ENCODE measurements at places on chromosomes 1 and 21.

GRCh38 chr1:39491146-39491921, at the start of gene BMP8A:
TSS of gene BMP8A (plus strand) at chr1:39491636. CDS start at chr1:39491992, 356 bp downstream.
- no peak for DNase-seq

DNA sequence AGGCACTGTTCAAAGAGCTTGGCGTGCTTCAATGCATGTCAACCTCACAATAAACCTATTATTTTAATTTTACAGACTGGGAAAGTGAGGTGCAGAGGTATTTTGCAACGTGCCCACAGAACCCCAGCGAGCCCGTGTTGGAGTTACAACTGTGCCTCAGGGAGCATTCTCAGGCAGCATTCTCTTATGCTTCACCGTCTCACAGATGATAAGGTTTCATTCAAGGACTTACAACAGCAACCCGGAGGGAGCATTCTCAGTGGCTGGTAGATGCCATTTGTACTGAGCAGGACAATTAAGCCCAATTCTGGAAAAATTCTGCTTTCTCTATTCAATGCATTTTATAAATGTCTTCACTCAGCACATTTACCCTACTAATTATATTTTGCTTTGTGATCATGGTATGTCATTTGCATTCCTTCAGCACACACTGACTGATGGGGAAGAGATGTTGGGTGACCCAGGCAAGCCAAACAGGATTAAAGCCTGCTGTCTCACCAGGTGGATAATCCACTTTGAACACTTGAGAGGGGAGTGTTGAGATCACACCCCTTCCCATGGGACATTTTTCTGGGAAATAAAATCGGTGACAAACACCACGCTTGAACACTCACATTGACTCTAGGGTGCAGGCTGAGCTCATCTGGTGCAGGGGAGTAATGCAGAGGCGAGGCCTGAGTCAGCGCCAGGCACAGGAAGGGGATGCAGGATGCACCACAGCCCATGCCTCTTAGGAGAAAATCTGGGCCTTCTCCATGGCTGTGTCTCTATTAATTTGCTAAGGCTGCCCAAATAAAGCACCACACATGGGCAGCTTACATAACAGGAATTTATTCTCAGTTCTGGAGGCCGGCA, 113.9 kb downstream of the CLIC6 start:
- DNase-seq: no peak

- no peak for DNase-seq
Observed at GRCh38 chr1:160284220-160284781, 632 bp downstream of the PEX19 start.

GRCh38 chr1:200918006-200918405, 23.3 kb downstream of the INAVA start:
- no peak for DNase-seq

- no peak for DNase-seq
Observed at GRCh38 chr21:33058527-33058926, 11.4 kb upstream of the OLIG1 start.

GRCh38 chr1:42240966-42241755, 76.6 kb upstream of the GUCA2A start:
- no peak for DNase-seq

DNA sequence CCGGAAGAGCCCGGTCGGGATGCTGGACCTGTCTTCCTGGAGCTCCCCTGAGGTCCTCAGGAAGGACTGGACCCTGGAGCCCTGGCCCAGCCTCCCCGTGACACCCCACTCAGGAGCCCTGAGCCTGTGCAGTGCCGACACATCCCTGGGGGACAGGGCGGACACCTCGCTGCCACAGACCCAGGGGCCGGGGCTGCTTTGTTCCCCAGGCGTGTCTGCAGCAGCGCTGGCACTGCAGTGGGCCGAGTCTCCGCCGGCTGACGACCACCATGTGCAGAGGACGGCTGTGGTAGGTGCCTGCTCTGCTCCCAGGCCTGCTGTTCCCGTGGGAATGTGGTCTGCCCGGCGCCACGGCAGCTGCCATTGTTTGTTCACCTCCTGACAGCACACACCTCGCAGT, 42.1 kb upstream of the DIP2A start:
- DNase-seq: no peak

GRCh38 chr1:6267686-6268322, 6.9 kb upstream of the GPR153 start:
- DNase-seq: no peak

GRCh38 chr1:68178821-68179490, 53.4 kb downstream of the WLS start:
- no peak for DNase-seq

- no peak for DNase-seq
Observed at GRCh38 chr1:39230261-39231190, 26.0 kb downstream of the MACF1 start.

DNA sequence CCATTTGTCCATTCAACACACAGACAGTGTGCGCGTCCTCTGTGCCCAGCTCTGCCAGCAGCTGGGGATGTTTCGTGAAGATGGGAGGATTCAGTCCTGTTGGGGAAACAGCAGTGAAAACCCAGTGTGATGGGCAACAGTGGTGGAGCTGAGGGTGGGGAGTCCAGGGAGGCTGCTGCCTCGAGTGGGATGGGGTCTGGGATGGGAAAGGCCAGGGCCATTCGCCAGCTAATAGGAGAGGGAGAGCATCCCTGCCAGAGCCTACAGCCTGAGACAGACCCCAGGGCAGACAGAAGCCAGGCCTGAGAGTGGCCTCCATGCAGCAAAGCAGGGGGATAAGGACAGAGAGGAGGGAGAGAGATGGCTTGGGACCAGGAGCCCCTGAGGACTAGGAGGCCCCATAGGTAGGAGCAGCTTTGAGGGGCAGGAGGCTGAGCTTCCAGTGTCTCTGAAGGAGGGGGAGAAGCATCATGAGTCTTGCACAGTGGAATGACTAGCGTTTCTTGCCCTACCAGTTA, 252.6 kb downstream of the NPHP4 start:
- DNase-seq: no peak

DNA sequence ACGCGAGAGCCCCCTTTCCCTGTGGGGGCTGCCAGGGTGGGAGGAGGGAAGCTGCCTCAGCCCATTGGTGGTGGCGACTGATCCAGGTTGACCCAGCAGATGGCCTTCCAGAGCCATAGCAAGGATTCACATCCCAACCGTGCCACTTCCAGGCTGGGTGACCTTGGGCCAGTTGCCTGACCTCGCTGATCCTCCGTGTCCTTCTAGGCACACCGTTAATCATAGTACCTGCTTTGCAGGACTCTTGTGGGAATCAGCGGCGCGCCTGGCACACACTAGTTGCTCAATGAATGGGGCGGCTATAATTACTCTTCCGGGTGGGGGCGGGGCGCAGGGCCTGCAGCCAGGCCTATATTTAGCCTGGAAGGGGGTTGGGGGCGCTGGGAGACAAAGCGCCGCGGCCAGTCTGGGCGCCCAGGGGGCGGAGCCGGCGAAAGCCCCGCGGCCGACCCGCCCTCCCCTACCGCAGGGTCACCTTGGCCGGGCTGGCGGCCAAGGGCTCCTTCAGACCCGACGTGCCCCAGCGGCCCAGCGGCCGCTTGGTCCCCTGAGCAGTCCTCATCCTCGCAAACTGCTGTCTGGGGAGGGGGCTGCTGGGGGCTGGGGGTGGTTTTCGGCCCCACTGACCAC, 5.1 kb downstream of the HSPB7 start:
- DNase-seq: no peak

DNA sequence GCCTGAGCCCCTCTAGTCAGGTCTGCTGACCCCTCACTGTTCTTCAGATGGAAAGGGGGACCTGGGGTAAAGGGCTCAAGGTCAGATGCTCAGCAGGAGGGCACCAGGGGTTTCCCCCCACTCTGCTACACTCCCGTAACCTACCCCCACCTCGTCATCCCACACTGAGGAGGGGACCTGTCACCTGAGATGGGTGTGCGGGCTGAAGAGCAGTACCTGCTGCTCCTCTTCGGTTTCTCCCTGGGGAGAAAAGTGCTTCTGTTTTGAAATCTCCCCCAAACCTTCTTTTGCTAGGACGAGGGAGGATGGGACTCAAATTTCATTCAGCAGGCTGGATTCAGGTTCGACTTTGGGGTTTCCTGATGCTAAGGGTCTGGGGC, 65.2 kb downstream of the SYT2 start:
- no peak for DNase-seq

GRCh38 chr1:160706526-160707235, 4.9 kb downstream of the CD48 start:
- DNase-seq: no peak

- DNase-seq: no peak
Observed at GRCh38 chr1:24673341-24673740, 30.2 kb downstream of the SRRM1 start.

DNA sequence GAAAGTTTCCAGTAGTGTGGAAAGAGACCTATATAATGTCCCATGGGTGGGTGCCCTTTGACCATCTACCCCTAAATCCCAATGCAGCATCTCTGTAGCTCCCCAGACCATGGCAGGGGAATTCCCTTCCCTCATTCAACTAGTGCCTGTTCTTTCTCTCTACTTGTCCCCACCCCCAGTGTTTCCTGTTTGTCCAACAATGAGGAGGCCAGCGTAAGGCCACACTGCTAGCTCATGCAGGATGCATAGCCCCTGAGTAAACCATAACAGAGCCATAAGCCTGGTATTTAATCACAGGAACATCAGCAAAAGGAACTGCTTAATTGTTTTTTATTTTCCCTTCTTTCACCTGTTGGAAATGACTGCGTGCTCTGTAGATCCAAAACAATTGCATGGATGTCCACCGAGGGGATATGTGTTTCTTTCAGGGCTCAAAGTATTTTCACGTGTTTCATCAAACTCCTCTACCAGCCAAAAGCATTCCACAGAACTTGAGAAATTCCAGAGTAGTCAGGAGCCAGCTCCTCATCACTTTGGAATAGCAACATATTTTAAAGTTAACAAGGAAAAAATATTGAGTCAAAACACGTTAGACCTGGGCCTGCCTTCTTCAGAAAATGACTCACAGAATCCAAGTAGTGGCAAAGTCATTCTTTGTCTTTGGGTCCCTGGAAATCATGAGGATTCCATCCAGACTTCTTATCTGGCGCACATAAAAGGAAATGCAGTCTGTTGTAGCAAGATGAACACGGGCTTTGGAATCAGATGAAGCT, 162.5 kb upstream of the SGIP1 start:
- DNase-seq: no peak

- no peak for DNase-seq
Observed at GRCh38 chr1:200724064-200724463, 14.6 kb upstream of the CAMSAP2 start.

DNA sequence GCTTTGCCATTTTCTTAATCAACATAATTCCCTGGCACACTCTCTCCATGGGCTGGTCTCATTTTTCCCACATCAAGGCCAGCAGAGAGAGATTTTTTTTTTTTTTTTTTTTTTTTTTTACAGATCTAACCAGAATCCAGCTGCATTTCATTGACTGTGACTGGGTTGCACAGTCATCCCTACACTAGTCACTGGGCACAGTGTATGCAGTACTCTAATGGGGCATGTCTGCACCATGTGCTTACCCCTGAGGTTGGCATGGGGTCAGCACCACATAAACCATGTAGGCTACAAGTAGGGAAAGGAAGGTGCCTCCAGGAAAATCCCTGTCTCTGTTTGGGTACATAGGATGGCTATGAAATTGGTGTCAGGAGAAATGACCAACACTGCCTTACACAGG, 64.1 kb upstream of the LRP8 start:
- no peak for DNase-seq

DNA sequence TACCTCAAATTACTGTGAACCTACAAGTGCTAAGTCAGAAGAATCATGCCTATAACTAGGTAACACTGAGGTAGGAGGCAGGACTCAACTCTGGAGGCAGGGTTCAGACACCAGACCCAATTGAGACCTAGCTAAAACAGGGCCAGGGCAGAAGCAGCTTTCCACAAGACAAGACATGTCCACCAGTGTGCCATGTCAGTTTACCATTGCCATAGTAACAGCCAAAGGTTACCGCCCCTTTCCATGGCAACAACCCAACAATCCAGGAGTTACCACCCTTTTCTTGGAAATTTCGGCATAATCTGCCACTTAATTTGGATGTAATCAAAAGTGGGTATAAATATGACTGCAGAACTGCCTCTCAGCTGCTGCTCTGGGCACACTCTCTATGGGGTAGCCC, 432.3 kb downstream of the DPYD start:
- no peak for DNase-seq

DNA sequence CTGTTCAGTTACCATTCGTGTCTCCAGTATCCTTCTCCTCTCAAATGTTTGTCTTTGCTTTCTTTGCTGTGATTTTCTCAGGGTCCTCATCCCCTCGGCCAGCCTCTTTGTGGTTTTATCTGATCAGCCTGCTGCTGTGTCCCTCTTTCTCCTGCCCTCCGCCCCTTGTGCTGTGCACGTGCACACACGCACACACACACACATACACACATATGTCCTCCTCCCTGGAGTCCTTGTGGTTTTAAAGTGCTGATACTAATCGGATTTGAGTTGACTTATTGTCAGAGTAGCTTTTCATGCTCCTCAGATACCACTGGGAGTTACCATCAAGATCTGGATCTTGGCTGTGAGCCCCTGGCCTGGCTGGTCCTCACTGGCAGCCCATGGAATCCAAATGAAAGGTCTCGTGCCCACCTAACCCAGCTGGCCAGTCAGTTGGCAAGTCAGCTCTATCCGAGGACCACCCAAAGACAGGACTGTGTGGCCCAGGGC, 34.1 kb downstream of the QSOX1 start:
- DNase-seq: no peak

DNA sequence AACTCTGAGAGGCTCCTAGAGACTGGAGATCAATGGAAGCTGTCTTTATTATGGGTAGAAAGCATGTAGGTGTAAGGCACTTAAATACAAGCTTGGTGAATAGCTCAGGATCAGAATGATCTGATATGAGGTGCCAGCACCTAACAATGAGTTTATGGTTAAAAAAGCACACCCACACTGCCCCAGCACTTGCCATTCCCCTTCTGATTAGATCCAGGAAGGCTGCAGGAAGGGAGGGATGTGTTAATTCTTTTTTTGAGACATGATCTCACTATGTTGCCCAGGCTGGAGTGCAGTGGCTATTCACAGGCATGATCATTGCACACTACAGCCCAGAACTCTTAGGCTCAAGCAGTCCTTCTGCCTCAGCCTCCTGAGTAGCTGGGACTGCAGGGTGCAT, 71.8 kb upstream of the IVNS1ABP start:
- DNase-seq: no peak

- DNase-seq: no peak
Observed at GRCh38 chr1:215071078-215071477, 11.5 kb upstream of the KCNK2 start.

- no peak for DNase-seq
Observed at GRCh38 chr1:36366091-36366661, 19.5 kb downstream of the STK40 start.

DNA sequence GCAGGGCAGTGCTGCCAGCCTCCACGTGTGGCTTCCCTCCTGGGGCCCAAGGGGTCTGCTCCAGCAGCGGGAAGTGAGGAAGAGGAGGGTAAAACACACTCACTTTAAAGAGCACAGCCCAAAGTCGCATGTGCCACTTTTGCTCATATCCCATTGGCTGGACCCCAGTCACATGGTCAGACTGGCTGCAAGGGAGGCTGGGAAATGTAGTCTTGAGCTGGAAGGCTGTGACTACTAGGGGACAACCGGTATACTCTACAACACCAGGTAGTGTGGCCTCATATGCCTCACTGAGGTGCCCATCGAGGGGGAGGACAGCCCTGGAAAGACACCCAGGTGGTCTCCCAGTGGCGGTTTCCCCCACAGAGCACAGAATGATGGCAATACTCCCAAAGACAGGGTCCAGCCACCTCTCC, 45.2 kb downstream of the CAMK2N1 start:
- no peak for DNase-seq
